ENCODE measurements at places on chromosomes 3 and 15. TPM values are rescaled to one million over a fixed set of nuclear protein-coding genes. Genes with fewer than 3 reads are reported as not detected.

The C3orf80 gene
- total RNA-seq = 0.52 TPM

DNA sequence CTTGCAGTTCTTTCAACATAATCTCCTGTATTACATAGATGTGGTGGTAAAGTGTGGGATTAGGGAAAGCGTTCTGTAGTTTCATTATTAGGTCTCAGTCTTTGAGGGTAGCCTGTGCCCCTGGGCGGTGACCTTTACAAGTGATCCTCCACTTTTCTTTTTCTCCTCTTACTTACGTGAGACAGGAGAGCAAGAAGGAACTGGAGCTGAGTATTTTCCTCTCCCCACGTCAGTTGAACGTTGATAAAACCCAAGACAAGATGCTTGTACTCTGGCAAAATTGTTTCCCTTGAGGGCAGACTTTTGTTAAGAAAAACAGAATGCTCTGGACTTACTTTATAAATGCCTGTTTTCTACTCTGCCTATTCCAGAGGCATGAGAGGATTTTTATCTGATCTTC is 378.7 kb downstream of the ZNF385D start:
- no peak for DNase-seq

DNA sequence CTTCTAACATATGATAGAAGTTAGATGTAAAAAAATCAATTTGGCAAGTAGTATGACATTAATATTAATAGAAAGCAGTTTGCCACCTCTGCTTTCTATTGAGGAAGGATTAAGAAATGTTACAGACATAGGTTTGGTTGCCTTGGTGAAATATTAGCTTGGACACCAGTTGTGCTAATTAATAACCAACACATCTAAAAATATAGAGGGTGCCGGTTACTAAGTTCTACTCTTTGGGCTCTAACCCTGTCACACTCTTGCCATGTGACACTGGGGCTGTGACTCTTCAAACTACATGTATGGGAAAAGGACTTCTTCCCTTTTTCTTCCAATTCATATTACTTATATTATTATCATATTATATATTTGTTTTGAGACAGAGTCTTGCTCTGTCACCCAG is 64.4 kb downstream of the TRIM71 start:
- no peak for DNase-seq

The ABI3BP gene
- total RNA-seq = 9.3 TPM

DNA sequence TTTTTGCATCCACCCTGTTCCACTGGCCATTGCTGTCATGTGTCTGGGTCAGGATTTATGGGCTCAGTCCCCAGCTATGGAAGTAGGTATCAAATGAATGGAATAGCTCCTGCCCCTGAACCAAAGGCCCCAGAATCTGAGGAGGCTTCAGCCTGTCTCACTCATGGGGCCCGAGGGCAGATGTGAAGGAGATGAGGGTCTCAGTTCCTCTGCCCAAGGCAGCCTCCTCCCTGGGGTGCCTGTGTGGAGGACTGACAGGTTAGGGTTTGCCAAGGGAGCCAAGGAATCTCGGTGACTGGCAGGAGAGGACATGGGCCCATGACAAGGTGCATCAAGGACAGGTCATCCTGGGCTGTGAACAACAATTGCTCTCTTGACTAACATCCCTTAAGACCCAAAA is 70.4 kb downstream of the CPN2 start:
- DNase-seq = no peak
